ENCODE measurements at places on chromosomes 7 and 10.

DNA sequence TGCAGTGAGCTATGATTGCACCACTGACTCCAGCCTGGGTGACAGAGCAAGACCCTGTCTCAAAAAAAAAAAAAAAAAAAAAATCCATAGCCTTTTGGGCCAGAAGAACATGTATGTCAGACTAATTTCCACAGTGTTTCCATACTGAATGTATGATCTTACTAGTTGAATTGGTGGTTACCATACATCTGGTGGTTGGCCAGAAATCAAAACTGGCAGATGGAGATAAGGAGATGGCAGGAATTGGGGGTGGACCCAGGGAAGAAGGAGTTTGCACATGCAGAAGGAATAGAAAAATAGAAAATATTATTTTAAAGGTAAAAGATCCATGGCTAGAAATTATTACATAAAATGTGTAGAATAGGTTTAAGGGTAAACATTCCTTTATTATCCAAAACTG lies 3.7 kb upstream of the ATOH7 start:
- no peak for DNase-seq

- DNase-seq: no peak
These were observed 272.4 kb downstream of the CREB5 start for GRCh38 chr7:28684650-28685241.

- DNase-seq: no peak
These were observed 39.5 kb downstream of the PKD1L1 start for GRCh38 chr7:47908720-47909119.

DNA sequence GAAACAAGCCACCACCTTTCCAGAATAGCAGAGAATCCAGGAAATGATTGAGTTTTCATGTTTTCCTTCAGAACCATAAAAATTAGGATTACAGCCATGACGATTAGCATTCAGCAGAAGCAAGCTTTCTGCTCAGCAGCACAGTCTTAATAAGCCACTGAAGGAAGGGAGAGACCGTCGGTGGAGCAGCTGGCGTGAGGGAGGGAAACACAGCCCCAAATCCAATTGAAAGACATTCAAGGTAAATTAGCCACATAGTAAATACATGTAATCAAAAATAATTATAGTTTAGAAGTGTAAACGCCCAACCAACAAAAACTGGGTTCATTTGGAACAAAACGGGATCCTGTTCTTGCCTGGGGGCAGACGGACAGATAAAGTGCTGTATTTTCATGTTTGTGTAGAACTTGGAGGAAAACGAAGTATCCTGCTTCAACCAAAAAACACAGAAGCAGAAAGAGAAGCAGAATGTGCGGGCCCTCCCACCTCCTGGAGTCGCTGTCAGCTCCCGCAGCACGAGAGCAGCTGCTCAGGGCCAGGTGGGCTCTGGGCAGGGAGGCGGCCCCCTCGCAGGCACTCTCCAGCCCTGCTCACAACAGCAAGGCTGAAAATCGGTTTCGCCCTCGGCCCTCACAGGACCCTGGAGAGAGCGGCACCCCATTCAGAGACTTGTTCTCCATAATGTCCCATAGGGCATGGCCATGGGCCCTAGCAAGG lies 84.9 kb downstream of the TCERG1L start:
- peak; percentile 71 for DNase-seq

GRCh38 chr7:79513261-79513660 lies 59.8 kb upstream of the MAGI2 start:
- no peak for DNase-seq

- no peak for DNase-seq
These were observed 1321.5 kb downstream of the XPNPEP1 start for GRCh38 chr10:108601851-108602250.

DNA sequence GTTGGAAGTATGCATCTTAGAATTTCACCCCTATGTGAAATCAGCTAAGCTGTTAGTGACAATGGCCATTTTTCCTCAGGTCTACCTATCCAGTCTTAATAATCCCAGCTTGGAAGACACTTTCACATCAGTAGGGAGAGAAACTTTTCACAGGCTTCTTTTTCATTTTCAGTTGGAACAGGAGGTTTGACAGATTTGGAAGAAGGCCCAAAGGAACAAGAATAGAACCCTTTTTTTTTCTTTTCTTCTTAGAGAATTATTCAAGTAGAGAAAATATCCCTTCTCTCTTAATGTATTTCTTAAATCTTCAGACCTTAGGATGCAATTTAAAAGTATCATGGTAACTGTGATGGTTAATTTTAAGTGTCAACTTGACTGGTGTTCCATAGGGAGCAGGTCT lies 410.5 kb upstream of the C7orf33 start:
- DNase-seq: no peak

- no peak for DNase-seq
These were observed 235.5 kb upstream of the PLXDC2 start for GRCh38 chr10:19580691-19581090.

DNA sequence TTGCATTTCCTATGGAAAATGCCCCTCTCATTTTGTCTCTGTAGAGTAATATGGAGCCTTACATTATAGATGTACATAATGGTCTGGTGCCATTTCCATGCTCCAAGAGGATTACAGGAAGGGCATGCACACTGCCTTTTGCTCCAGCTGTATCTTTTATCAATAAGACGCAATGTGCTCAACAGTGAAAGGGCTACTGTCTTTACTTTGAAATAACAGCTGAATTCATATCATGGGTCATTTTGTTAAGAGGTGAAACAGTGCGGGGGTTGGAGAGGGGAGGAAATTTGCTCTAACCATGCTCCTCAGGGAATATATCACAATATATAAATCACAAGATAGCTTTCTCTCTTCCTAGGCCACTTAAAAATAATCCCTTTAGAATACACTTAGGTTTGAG lies 77.7 kb downstream of the ICA1 start:
- DNase-seq: no peak

- DNase-seq: no peak
These were observed 3.3 kb upstream of the SUN1 start for GRCh38 chr7:828793-829561.

DNA sequence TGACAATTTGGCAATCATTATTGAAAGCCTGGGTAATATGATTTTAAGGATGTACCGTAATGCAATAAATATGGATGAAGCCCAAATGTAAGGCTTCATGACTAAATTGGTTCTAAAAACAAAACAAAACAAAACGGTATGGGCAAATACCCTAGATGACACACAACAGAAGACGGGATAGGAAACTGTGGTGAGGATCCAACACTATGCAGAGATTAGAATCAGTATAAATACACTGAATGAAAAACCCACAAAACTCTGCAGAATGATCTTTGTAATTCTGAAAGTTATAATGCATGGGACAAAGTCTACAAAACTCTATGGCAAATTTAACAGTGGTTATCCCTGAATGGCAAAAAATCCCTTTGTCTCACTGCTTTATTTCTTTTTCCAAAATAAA lies 57.6 kb downstream of the MALSU1 start:
- no peak for DNase-seq

DNA sequence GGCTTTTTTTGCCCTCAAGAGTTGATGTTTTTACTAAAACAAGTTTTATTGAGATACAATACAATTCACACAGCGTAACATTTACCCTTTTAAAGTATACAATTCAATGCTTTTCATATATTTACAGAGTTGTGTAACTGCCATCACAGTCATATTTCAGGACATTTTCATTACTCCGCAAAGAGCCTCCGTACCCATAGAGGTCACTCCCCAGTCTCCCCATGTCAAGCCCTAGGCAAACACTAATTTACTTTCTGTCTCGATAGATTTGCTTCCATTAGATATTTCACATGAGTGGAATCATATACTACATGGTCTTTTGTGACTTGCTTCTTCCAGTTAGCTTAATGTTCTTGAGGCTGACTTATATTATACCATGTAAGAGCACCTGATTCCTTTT lies 183.8 kb downstream of the PRKCQ start:
- DNase-seq: no peak

DNA sequence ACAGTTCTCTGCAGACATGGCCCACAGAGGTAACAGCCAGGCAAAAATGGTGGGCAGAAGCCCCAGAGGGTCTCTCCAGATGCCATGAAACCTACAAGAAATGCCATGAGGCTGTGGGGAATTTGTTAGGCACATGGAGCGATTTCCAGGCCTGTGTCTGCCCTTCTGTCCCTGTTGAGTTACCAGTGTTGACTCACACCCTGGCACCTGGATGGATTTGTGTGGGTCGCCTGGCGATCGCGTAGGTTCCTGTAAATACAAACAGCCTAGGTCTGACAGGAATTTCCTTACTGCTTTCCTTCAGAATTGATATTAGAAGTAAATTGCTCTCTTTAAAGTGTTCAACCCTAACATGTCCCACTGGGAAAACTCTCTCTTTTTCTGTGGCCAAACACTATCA lies 164.9 kb upstream of the EEPD1 start:
- DNase-seq: no peak

GRCh38 chr10:102286216-102286615 lies 40.9 kb downstream of the GBF1 start:
- no peak for DNase-seq

- no peak for DNase-seq
These were observed 3.9 kb upstream of the HOXA2 start for GRCh38 chr7:27106181-27106900.

GRCh38 chr10:132420981-132421846 lies 24.2 kb downstream of the PWWP2B start:
- no peak for DNase-seq

DNA sequence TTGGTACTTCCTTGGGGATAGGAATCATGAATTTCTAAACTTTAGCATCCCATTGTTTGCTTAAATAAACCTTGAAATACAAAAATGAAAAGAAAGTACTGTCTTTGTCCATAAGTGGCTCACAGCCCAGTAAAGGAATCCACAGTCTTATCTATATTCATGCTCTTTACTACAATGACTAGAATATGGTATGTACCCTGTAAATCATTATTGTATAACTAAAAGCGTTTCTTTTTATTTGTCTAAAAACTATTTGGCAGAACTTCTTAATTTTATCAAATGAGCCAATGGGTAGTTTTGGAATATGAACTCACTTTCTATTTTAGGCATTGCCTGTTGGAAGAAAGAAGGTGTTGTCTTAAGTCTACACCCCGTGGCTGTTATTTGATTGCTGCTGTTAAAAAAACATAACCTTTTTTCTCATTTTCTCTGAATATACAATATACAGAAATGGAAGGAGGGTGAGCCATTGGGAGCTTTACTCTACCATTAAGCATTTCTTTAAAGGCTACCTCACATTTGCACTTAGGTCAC lies 12.4 kb upstream of the STRIP2 start:
- DNase-seq: no peak

GRCh38 chr7:83410989-83411591 lies 237.8 kb downstream of the SEMA3E start:
- DNase-seq: peak; percentile 65

- no peak for DNase-seq
These were observed 12.5 kb upstream of the ARMC3 start for GRCh38 chr10:22915314-22915713.

DNA sequence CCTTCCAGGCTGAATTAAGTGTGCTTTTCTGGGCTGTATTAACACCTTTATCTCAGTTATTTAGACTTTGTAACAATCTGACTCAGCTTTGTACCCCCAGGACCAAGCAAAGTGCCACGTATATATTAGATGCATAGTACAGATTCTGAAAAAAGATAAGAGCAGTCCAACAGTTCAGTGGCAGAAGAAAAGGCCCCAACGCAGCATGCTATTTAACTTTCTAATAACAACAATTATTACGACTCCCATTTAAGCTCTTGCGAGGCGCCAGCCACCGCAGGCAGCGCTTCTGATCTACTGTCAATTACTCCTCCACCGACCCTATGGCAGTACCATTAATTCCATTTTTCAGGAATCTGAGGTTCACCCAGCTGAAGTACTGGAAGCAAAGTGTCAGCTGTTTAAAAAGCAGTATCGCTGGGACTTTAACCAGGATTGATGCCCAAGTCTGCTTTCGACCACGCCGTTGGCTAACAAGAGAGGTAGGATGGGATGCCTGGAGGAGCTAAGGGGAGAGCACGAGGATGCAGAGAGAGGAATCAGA lies 638 bp downstream of the LIPA start:
- peak; percentile 13 for DNase-seq

DNA sequence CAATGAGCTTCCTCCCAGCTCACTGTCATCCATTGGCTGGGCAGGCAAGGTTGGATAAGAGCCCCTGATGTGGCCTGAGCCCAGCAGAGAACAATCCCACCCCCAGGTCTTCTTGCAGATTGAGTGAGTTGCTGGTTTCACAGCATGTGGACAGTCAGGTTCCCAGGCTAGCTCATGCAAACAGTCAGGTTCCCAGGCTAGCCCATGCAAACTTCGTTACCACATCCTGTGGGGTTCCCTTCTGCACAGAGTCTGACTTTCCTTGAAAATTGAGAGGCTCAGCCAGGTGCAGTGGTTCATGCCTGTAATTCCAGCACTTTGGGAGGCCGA lies 67.1 kb downstream of the TMEM130 start:
- DNase-seq: no peak

GRCh38 chr10:33520223-33520622 lies 185.8 kb upstream of the NRP1 start:
- no peak for DNase-seq

DNA sequence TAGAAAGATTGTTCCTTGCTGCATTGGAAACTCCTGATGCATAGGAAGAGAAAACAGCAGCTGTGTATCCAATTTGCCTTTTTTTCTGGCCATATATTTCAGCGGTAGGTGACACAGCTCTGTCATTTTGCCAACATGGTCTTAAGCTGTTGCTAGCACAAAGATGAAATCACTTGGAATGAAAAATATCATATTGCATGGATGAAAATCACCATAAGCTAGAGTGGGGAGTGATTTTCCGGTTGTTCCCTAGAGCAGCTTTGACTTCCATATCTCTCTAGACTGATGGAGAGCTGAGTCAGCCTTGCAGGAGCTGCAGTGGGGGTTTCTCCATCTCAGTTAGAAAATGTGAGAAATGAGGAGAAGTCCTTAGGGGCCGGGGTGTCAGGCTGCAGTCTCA lies 38.3 kb upstream of the BTBD16 start:
- peak; percentile 69 for DNase-seq

DNA sequence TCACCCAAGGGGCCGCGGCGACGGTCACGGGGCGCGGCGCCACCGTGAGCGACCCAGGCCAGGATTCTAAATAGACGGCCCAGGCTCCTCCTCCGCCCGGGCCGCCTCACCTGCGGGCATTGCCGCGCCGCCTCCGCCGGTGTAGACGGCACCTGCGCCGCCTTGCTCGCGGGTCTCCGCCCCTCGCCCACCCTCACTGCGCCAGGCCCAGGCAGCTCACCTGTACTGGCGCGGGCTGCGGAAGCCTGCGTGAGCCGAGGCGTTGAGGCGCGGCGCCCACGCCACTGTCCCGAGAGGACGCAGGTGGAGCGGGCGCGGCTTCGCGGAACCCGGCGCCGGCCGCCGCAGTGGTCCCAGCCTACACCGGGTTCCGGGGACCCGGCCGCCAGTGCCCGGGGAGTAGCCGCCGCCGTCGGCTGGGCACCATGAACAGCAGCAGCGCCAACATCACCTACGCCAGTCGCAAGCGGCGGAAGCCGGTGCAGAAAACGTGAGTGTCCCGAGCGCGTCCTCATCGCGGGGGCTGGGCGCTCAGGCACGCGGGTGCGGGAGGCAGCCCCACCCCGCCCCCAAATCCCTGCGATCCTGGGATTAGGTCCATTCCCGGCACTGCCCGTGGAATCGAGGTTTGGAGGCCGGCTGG lies 509 bp downstream of the AHR start:
- DNase-seq: peak; percentile 73
